Activated naive CD8-positive, alpha-beta T cell treated with anti-CD3 and anti-CD28 coated beads, Interleukin-2, amount 10 ng/mL, durations not matched to agents 7 days and 5 days (primary cell): ENCODE measurements at places on chromosomes 7 and 10. TPM values are rescaled to one million over a fixed set of nuclear protein-coding genes. Genes with fewer than 3 reads are reported as not detected.

- H3K27ac ChIP-seq = no peak overlapping the region
- no peaks in the 10 kb centered on the region for H3K4me1 ChIP-seq
- DNase-seq = no peak
Observed at GRCh38 chr7:19747740-19748339, 25.6 kb downstream of the TMEM196 start.

DNA sequence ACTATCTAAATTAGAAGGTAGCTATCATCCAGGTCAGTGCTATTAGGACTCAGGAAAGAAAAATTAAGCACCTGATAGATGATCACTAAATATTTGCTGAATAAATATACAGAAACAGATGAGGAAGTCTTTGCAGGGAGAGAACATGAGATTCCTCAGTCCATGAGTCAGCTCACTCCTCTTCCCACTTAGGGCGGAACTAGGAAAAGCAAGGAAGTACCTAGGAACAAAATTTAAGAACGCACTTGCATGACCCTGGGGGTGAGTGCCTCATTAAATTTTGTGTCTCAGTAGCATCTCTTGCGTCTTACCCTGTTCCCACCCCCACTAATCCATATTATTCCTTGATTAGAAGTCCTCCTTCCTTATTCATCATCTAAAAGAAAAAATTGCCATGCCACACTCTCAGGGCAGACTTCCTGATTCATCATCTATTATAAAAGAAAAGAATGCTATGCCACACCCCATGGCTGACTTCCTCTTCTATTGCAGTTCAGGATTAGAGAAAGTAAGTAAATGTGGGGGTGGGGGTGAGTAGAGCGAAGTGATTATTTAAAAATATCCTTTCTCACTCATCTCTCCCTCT lies 208.8 kb downstream of the THSD7A start:
- H3K36me3 ChIP-seq = no peaks in the 10 kb centered on the region
- H3K27ac ChIP-seq = no peak overlapping the region
- no peak overlapping the region for H3K4me3 ChIP-seq
- H3K27me3 ChIP-seq = no peaks in the 10 kb centered on the region
- no peak for DNase-seq

GRCh38 chr7:156448918-156449317 lies 191.7 kb upstream of the RNF32 start:
- no peak for DNase-seq
- no peak overlapping the region for H3K4me3 ChIP-seq
- H3K27ac ChIP-seq = no peak overlapping the region

GRCh38 chr10:124998624-124999291 lies 56.8 kb downstream of the ZRANB1 start:
- H3K36me3 ChIP-seq = no peaks in the 10 kb centered on the region
- H3K4me1 ChIP-seq = no peaks in the 10 kb centered on the region
- H3K27me3 ChIP-seq = no peaks in the 10 kb centered on the region
- H3K27ac ChIP-seq = no peak overlapping the region
- H3K4me3 ChIP-seq = no peak overlapping the region

MKI67 gene
- total RNA-seq = 256 TPM

HOXA1 gene
- total RNA-seq = 0.72 TPM

- H3K36me3 ChIP-seq = no peaks in the 10 kb centered on the region
- H3K4me1 ChIP-seq = no peaks in the 10 kb centered on the region
- DNase-seq = no peak
- H3K27ac ChIP-seq = no peak overlapping the region
- no peak overlapping the region for H3K4me3 ChIP-seq
Observed at GRCh38 chr7:67593794-67594193, 597.2 kb downstream of the TYW1 start.

GRCh38 chr10:101759309-101760247 lies 16.3 kb downstream of the FGF8 start:
- no peak for DNase-seq
- H3K27ac ChIP-seq = no peak overlapping the region
- no peak overlapping the region for H3K4me3 ChIP-seq
- peaks cover 9% of the 10 kb centered on the region for H3K27me3 ChIP-seq
- no peaks in the 10 kb centered on the region for H3K36me3 ChIP-seq
- H3K4me1 ChIP-seq = no peaks in the 10 kb centered on the region

DNA sequence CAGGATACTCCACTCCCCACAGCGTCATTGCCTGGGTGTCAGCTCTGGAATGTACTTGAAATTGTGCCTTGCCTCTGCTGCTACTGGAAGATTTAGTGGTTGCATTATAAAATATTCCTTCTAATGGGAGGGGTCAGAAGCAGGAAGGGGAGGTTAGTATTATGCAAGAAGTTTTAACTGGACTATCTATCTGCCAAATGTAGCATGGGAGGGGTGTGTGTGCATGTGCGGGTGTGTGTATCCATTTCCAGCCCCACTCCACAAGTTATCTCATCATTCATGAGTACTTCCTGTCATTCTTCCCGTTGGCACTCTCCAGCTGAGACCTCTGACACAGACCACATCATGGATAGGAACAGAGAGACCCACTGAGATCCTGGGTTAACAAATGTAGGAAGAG lies 13.4 kb downstream of the MBL2 start:
- no peak overlapping the region for H3K4me3 ChIP-seq
- H3K27ac ChIP-seq = no peak overlapping the region
- H3K36me3 ChIP-seq = no peaks in the 10 kb centered on the region
- H3K4me1 ChIP-seq = no peaks in the 10 kb centered on the region
- no peaks in the 10 kb centered on the region for H3K27me3 ChIP-seq
- DNase-seq = no peak

DNA sequence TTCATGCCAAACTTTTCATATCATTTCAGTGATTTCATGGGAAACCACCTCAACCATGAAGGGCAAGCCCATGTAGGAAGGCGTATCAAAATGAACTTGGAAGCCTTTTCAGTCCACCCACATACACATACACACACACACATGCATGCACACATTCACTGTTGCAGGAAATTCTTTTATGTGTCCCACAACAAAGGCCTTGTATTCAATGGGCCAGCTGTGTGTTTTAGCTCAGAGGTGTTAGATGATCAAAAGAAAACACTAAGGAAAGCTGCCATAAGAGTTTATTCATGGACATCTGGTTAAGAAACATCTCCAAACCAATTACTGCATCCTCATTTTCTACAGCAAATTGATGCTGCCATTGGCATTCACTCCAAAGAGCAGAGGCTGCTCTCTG lies 74.4 kb upstream of the STK17A start:
- no peak overlapping the region for H3K27ac ChIP-seq
- no peak overlapping the region for H3K4me3 ChIP-seq
- H3K36me3 ChIP-seq = no peaks in the 10 kb centered on the region
- DNase-seq = no peak
- H3K4me1 ChIP-seq = peaks cover 2% of the 10 kb centered on the region

TEX47 gene
- total RNA-seq = not detected

DNA sequence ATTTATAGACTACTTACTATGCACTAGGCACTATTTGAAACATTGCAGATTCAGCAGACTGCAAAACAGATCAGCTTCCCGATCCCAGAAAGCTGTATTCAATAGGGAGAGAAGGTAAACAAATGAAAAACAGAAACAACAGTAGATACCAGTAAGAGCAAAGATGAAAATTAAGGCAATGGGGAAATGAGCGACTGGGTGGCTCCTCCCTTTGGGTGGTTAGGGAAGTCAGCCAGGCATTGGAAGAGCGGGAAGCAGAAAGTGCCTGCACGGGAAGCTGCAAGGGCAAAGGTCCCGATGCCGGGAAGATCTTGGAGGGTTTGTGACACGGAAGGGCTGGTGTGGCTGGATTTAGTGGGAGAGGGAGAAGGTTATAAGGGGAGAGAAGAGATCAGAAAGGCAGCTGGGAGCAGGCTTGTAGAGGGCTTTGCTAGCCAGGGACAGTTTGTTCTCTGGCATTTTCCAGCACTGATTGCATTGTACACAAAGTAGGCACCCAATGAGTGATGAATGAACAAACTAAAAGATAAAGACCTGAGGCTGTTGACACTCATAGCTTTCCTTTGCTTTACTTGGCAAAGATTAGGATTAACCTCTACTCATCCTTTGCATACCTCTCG lies 67.8 kb downstream of the NAMPT start:
- no peak overlapping the region for H3K4me3 ChIP-seq
- H3K27ac ChIP-seq = no peak overlapping the region
- peaks cover 36% of the 10 kb centered on the region for H3K27me3 ChIP-seq
- peaks cover 15% of the 10 kb centered on the region for H3K4me1 ChIP-seq
- H3K36me3 ChIP-seq = no peaks in the 10 kb centered on the region

GRCh38 chr10:49071160-49071761 lies 44.1 kb downstream of the VSTM4 start:
- no peaks in the 10 kb centered on the region for H3K36me3 ChIP-seq
- no peak overlapping the region for H3K4me3 ChIP-seq
- no peak for DNase-seq
- H3K27ac ChIP-seq = no peak overlapping the region
- peaks cover 3% of the 10 kb centered on the region for H3K27me3 ChIP-seq
- peaks cover 7% of the 10 kb centered on the region for H3K4me1 ChIP-seq

GRCh38 chr7:51265066-51265907 lies 51.3 kb downstream of the COBL start:
- peaks cover 2% of the 10 kb centered on the region for H3K4me1 ChIP-seq
- no peak overlapping the region for H3K27ac ChIP-seq
- no peaks in the 10 kb centered on the region for H3K36me3 ChIP-seq
- no peak overlapping the region for H3K4me3 ChIP-seq

- no peak overlapping the region for H3K4me3 ChIP-seq
- no peak overlapping the region for H3K27ac ChIP-seq
- peaks cover 17% of the 10 kb centered on the region for H3K36me3 ChIP-seq
Observed at GRCh38 chr7:73438547-73439409, 5.2 kb downstream of the FZD9 start.

GRCh38 chr10:72483471-72483870 lies 128.8 kb upstream of the DNAJB12 start:
- no peaks in the 10 kb centered on the region for H3K27me3 ChIP-seq
- H3K36me3 ChIP-seq = peaks cover 1% of the 10 kb centered on the region
- H3K4me1 ChIP-seq = peaks cover 1% of the 10 kb centered on the region
- no peak overlapping the region for H3K27ac ChIP-seq
- no peak for DNase-seq
- H3K4me3 ChIP-seq = no peak overlapping the region

TDRD1 gene
- total RNA-seq = 0.20 TPM

DNA sequence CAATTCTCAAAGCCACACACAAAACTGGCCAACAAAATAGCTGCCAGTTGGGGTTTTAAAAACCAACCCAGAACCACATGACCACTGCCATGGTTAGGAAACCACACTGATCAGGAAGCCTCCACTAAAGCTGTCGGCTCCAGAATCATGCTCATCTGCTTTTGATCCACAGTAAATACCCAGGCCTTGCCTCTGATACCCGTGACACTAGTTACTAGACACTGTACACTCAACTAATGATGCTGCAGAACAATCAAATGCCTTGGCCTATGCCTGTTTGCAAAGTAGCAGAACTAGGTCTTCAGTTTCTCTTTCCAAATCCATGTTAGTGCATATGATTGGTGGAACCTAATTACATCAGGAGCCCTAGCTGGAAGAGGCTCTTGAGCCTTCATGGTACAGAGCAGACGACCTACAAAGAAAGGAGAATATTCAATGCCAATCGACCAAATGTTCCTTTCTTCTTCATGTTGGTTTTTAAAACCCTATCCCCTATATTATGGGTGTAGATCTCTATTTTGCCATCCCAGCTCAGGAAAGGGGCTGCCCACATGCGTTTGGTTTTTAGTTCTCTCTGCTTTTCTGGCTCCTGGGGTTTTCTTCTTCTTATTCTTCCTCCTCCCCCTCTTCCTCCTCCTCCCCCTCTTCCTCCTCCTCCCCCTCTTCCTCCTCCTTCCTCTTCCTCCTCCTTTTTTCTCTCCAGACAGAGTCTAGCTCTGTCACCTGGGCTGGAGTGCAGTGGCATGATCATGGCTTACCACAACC lies 76.6 kb downstream of the CNNM2 start:
- H3K36me3 ChIP-seq = peaks cover 2% of the 10 kb centered on the region
- peak overlapping the region; percentile 72 for H3K27ac ChIP-seq
- DNase-seq = no peak
- H3K27me3 ChIP-seq = no peaks in the 10 kb centered on the region

ANAPC16 gene
- total RNA-seq = 89.8 TPM

SEC61G gene
- total RNA-seq = 93.4 TPM

EXOSC1 gene
- 47.9 TPM for total RNA-seq

DNA sequence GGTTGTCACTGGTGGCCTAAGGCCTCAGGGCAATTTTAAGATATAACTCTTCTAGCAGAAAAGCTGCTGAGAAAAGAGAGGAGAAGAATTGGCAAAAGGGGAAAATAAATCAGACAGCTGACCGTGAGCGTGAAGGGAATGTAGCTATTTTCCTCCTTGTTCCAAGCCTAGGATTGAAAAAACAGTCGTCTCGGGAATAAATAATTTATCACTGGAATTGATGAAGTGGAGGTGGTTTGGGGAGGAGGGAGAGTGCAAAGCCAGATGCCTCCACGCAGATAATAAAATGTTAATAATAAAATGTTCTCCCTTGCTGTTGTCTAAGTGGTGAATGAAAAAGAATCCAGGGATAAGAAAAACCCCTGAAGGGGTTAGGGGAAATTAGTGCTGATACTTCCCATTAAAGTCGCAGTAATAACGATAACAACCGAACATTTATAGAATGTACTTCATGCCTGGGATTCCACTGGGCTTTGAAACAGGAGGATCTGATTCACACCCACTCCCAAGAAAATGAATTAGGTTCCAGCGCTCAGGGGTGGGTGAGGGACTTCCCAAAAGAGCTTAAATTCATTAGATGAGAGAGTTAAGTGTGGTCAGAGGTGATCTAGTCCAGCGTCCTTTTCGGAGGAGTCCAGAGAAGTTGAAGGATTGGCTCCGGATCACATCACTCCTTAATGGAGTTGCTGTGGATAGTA lies 27.3 kb downstream of the BAMBI start:
- no peaks in the 10 kb centered on the region for H3K36me3 ChIP-seq
- no peak overlapping the region for H3K27ac ChIP-seq
- H3K4me1 ChIP-seq = no peaks in the 10 kb centered on the region
- DNase-seq = no peak

- H3K4me3 ChIP-seq = no peak overlapping the region
- DNase-seq = no peak
- H3K27me3 ChIP-seq = peaks cover 3% of the 10 kb centered on the region
- no peaks in the 10 kb centered on the region for H3K4me1 ChIP-seq
- no peak overlapping the region for H3K27ac ChIP-seq
Observed at GRCh38 chr7:115329006-115329405, 407.1 kb downstream of the MDFIC start.

KIFBP gene
- total RNA-seq = 13.7 TPM

TMEM140 gene
- total RNA-seq = 29.8 TPM

- H3K27me3 ChIP-seq = no peaks in the 10 kb centered on the region
- peaks cover 63% of the 10 kb centered on the region for H3K36me3 ChIP-seq
- H3K27ac ChIP-seq = peak overlapping the region; percentile 33
- H3K4me1 ChIP-seq = peaks cover 43% of the 10 kb centered on the region
Observed at GRCh38 chr7:135164357-135165061, 6.0 kb downstream of the CYREN start.

DOCK4 gene
- total RNA-seq = 1.7 TPM
